ENCODE measurements at places on chromosomes 11 and 22.

GRCh38 chr11:86743223-86744118 is 56.9 kb upstream of the PRSS23 start:
- no peak for DNase-seq

GRCh38 chr11:33292311-33292710 is 35.1 kb downstream of the HIPK3 start:
- no peak for DNase-seq

DNA sequence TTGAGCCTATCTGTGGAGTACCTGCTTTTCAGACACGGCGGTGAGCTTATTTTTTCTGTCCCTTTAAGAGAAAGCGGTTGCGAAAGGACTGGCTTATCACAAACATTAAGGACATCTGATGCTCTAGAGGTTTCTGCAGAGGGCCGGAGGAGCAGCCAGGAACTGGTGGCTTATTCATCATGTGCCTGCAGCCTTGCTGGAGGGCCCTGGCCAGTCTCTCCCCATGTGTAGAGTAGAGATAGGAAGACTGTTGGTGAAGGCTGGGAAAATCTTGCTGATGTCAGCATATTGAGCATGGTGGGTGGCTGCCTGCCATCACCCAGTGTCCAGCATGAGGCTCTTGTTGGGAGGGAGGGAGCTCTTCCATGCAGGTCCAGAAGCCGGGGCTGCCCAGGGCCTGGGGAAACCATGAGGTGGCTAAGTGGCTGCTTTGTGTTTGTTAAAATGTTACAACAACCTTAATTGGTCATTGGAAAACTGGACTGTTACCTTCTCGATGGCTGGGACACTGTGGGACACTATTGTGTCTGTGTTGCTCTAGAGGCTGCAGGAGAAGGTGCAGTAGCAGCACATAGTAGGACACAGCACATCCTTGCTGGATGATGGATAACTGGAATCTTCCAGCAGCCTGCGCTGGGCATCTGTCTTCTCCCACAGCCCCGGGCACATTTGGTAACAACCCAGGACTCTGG is 54.3 kb downstream of the TSPAN18 start:
- DNase-seq = peak; percentile 22

DNA sequence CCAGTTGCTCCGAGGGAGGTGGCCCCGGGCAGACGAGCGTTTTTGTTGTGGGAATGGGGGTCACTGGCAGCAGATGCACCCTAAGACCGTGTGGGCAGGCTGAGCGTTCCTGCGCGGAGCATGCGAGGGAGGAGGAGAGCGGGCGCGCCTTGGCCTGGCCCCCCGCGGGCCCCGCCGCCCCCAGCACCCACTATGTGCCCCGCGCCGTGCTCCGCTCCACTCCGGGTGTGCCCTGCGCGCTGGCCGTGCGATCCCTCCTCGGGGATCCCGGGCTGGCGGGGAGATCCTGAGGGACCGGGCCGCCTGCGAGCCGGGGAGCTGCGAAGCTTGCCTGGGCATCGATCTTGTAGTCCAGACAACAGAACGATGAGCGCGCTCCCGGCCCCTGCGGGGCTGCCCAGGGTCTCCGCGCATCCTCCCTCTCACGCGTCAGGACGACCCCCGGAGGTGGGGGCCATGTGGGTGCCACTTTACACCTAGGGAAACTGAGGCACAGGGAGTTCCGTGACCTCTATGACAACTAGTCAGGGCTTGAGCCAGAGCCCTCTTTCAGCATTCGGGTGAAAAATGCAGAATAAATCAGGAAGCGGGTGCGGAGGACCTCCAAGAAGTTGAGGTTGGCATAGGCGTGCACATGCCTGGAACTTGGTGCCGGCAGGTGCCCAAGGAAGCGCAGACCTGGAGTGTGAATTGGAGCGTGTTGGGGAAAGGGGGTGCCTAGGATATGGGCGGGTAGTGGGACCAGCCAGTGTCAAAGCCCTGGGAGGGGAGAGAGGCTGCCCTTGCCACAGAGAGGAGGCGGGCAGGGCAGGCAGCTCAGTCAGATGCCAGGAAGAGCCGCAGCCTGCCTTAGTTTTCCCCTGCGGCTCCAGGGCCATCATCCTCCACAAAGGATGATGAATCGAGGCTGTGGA is 1.3 kb upstream of the KMT5B start:
- DNase-seq = peak; percentile 43

- no peak for DNase-seq
Measured at GRCh38 chr22:50019316-50019715, 6.8 kb upstream of the IL17REL start.

DNA sequence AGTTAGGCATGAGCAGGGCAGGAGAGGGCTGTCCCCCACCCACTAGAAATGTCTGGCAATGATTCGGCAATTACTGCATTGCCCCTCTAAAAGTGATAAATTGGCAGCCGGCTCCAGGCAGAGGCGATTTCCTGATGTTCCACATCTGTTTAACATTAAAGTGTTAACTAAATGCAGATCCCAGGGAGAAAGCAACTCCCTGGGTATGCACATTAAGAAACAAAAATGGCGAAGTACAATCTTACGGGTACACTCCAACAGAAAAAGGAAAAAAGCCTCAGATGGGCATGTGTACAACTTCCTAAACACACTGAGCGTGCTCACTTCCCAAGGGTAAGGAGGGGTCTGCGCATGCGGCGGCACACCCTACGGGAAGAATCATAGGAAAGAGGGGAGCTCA is 314.4 kb downstream of the CASP12 start:
- DNase-seq = no peak

DNA sequence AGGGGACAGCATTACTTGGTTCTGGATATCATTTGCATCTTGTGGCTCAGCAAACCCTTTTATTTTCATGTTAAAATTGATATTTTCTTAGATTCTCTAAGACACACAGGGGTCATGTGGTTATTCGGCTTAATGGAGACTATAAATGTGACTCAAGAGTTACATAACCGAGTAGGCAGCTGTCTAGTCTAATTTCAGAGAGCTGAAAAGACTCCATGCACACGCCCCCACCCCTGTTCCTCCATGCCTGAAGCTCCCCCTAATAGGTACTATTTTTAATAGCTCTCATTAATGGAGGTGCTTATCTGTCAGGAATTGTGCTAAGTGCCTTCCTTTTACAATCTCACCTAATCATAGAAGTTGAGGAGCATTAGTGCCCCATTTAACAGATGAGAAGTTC is 189.2 kb upstream of the ARHGAP20 start:
- DNase-seq = no peak

DNA sequence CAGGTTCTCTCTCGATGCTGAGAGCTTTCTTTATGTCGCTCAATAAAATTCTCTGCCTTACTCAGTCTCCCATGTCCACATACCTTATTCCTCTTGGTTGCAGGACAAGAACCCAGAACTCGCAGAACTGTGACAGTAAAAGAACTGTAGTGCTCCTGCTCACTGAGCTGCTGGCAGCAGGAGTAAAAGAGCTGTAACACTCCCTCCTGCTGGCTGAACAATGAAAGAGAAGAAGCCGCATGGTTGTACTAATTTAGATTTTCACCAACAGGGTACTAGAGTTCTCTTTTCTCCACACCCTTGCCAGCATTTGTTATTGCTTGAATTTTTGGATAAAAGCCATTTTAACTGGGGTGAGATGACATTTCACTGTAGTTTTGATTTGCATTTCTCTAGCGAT is 433.2 kb downstream of the GUCY1A2 start:
- peak; percentile 59 for DNase-seq

- DNase-seq = peak; percentile 74
Measured at GRCh38 chr22:31346255-31346732, at the start of gene PATZ1. Gene PATZ1, minus strand, starts transcription at chr22:31346346. Its CDS starts 744 bp downstream, at chr22:31345602.

- no peak for DNase-seq
Measured at GRCh38 chr22:49961005-49961600, 531 bp downstream of the PIM3 start.

DNA sequence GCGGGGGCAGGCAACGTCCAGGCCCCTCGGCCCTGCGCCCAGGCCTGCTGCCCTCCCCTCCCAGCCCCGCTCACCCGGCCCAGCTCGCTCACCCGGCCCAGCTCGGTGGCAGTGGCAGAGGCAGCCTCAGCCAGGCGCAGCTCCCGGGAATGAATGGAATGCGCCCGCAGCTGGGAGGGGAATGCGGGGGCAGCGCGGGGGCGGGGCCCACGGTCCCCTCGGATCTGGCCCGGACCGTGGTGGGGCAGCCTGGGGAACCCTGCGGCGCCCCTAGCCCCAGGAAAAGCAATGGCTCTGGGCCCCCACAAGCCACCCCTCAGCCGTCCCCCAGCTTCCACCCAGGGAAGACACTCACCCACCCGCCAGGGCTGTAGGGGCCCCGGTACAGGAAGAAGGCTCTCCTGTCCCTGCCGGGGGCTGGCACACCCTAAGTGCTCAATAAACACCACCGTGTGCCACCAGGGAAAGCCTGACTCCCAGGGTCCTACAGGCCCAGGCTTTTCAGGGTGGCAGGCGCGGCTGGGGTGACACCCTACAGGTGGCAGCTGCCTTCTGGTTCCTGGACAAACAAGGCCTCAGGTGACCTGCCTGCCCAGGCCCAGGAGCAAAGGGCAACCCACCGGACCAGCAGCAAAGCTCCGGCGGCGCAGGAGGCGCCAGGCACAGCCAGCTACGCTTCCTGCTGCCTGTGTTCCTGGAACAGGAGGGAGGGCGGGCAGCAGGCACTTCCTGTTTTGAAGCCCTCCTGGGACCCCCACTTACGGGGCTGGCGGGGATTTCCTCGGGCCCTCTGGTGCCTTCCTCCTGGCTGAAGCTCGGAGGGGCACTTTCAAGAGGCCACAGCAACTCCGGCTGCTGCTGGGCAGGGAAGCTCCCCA is 13.8 kb downstream of the PLXNB2 start:
- DNase-seq = peak; percentile 82

DNA sequence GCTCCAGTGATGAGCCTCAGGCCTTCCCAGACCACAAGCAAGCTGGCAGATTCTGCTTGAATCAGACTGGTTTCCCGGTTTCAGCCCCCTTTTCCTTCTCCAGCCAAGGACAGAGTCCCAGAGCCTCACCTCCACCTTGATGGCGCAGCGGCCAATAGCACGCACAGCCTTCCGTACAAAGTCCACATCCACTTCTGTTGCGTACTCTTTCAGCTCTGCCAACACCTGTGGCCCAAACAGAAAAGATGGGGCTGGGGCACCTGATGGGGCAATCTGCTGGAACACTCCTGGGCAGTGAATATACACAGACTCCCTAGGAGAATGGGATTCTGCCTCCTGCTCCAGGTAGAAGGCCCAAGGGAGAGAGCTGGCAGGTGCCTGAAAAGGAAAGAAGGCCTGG is 35.5 kb upstream of the RASL10A start:
- DNase-seq = no peak

DNA sequence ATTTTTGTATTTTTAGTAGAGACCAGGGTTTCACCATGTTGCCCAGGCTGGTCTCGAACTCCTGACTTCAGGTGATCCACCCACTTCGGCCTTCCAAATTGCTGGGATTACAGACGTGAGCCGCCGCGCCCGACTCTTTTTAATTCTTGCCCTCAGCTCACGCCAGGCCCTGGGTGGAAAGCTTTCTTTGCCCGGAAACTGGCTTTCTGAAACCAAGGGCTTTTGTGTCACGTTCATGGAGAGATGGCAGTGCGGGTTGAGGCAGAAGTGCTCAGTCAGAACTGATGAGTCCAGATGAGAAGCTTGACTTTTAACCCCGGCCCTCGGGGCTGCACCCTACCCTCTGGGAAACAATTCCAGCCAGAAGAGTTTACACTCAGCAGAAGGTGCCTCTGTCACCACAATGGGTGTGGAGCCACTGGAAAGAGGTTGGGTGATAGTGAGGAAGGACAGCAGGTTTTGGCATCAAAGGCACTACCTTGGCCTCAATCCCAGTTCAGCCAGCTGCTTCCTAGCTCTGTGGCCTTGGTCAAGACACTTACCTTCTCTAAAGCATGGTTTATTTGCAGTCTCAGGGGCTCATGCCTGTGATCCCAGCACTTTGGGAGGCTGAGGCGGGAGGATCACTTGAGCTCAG is 890 bp upstream of the ARFGAP3 start:
- no peak for DNase-seq

DNA sequence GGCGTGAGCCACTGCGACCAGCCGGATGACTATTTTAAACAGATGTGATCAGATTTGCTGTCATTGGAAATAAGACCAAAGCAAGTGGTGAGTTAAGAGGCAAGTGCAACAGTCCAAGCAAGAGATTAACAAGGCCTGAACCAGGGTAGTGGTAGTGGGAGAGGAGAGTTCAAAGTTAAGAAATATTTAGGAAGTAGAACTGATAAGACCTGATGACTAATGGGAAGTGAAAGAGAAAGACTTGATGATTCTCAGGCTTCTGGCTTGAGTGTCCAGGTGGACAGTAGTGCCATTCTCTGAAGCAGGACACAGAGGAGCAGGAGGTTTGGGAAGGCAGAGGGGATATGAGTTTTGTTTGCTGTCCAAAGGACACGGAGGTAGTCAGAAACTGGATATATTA is 7.2 kb downstream of the NDUFC2 start:
- DNase-seq = no peak

GRCh38 chr11:75826461-75827230 is 11.6 kb downstream of the UVRAG start:
- DNase-seq = no peak

- peak; percentile 65 for DNase-seq
Measured at GRCh38 chr22:35540595-35541253, at the start of gene RASD2. Gene RASD2, plus strand, starts transcription at chr22:35540831. Its CDS starts 5,979 bp downstream, at chr22:35546810.

GRCh38 chr11:118234833-118235232 is 10.0 kb upstream of the JAML start:
- no peak for DNase-seq
